Gastrocnemius medialis (tissue), 4 donors: ENCODE measurements at places on chromosomes 5 and 9. TPM values are rescaled to one million over a fixed set of nuclear protein-coding genes. Genes with fewer than 3 reads are reported as not detected.

The LHX6 gene
- 2.1 TPM for total RNA-seq

The LURAP1L gene
- total RNA-seq = 1.8 TPM

The S1PR3 gene
- 4.4 TPM for total RNA-seq

The MSX2 gene
- total RNA-seq = 2.1 TPM

The CD74 gene
- total RNA-seq = 123 TPM

The SOHLH1 gene
- not detected for total RNA-seq

The SNCB gene
- not detected for total RNA-seq

The PLEKHG4B gene
- total RNA-seq = not detected

The CA9 gene
- not detected for total RNA-seq

The GGTA1 gene
- total RNA-seq = 11.7 TPM

The GMCL2 gene
- not detected for total RNA-seq

The PRDM9 gene
- total RNA-seq = not detected

The TAS2R1 gene
- not detected for total RNA-seq

The CBY3 gene
- not detected for total RNA-seq

The NUTM2G gene
- total RNA-seq = not detected

The TAF11L5 gene
- not detected for total RNA-seq

The FCN1 gene
- 2.5 TPM for total RNA-seq

The ANXA1 gene
- 25.4 TPM for total RNA-seq

The IFNA2 gene
- total RNA-seq = not detected

The FAM221B gene
- total RNA-seq = not detected

The FAT2 gene
- not detected for total RNA-seq

The WDR31 gene
- 1.1 TPM for total RNA-seq

The KIF27 gene
- total RNA-seq = 1.7 TPM

The ODF2 gene
- 8.5 TPM for total RNA-seq

The MARCHF11 gene
- total RNA-seq = not detected

The HACD4 gene
- total RNA-seq = 0.46 TPM

The PCDHAC1 gene
- total RNA-seq = not detected

The ZNF608 gene
- total RNA-seq = 13.4 TPM

The HAVCR2 gene
- total RNA-seq = 1.8 TPM

The ZFP2 gene
- 0.71 TPM for total RNA-seq

The ARID3C gene
- not detected for total RNA-seq

The ZNF367 gene
- 1.5 TPM for total RNA-seq

The SPARC gene
- 131 TPM for total RNA-seq

The SLC28A3 gene
- 0.23 TPM for total RNA-seq

The ZBED3 gene
- total RNA-seq = 0.53 TPM

The IRX1 gene
- not detected for total RNA-seq

The PCDHB7 gene
- 0.07 TPM for total RNA-seq

The HMCN2 gene
- total RNA-seq = 8.2 TPM

The GLRA1 gene
- not detected for total RNA-seq

The F2R gene
- total RNA-seq = 4.2 TPM

The DNAJA1 gene
- 40.8 TPM for total RNA-seq
